ENCODE measurements at places on chromosomes 7 and 10.

- DNase-seq = no peak
Observed at GRCh38 chr7:121755818-121756552, 117.0 kb upstream of the PTPRZ1 start.

- no peak for DNase-seq
Observed at GRCh38 chr10:125014836-125015355, 73.0 kb downstream of the ZRANB1 start.

GRCh38 chr10:35638101-35638500 is 4.0 kb downstream of the FZD8 start:
- no peak for DNase-seq

- DNase-seq = no peak
Observed at GRCh38 chr7:109616551-109617069, 1046.9 kb downstream of the DNAJB9 start.
